ENCODE measurements at places on chromosomes 2 and 18. TPM values are rescaled to one million over a fixed set of nuclear protein-coding genes. Genes with fewer than 3 reads are reported as not detected.

Gene GKN1
- total RNA-seq, result not detected

Gene C2orf92
- total RNA-seq, result 2.3 TPM

Gene CHAC2
- total RNA-seq, result 6.0 TPM

Gene CPLX4
- not detected for total RNA-seq

Gene TRABD2A
- 0.62 TPM for total RNA-seq

DNA sequence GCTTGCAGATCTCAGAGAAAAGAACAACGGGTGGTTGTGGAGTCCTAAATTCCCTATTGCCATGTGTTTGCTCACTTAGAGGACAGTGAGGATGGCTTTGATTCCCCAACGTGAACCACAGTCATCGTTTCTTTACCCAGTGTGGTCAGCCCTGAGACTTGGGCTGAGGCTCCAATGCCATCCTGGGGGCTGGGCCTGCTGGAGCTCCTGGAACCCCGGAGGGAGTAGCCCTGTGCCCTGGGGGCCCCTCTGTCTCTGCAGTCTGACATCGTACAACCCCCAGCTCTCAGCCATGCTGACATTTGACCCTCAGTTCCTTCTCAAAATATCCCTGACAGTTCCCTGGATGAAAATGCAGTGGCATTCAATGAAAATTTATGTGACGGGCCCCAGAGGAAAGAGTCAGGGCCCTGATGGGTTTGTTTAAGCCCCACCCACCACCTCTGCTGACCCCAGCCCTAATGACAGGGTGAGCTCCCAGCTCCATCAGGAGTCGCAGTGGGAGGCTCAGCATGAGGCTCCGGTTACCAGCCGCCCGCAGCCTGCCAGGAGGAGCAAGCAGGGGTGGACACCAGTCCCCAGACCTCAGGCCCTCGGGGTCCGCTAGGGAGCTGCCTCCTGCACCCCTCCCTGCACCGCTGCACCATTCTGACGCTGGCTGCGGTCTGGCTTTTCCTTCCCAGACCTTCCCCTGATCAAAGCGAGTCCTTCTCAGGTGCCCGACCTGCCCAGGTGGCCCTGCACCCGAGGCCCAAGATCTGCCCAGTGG lies 120.9 kb downstream of the TWIST2 start:
- DNase-seq, result no peak

DNA sequence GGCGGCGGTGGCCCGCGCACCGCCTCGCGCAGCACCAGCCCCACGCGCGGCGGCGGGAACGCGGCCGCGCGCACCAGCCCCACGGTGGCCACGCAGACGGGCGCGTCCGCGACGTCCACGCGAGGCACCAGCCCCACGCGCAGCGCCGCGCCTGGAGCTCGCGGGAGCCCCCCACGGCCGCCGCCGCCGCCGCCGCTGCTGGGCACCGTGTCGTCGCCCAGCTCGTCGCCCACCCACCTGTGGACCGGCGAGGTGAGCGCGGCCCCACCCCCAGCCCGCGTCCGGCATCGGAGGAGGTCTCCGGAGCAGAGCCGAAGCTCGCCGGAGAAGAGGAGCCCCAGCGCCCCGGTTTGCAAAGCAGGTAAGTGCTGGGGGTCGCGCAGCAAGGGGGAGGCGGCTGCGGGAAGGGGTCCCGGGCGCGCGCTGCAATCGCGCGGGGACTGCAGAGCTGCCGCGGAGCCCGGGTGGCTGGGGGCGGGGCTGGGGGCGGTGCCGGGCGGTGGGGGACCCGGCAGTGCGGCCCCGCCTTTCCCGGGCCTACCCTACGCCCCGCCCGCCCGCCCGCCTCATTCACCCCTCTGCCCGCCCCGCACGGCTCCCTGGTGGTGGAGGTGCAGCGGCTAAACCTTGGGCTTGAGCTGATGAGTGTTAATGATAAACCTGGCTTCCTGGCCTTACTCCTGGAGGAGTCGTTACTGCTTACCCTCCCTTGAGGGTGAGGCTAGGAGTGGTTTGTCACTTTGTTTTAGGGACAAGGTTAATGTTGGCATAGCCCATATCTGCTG lies 851 bp downstream of the FAM117B start:
- DNase-seq, result peak; percentile 88

DNA sequence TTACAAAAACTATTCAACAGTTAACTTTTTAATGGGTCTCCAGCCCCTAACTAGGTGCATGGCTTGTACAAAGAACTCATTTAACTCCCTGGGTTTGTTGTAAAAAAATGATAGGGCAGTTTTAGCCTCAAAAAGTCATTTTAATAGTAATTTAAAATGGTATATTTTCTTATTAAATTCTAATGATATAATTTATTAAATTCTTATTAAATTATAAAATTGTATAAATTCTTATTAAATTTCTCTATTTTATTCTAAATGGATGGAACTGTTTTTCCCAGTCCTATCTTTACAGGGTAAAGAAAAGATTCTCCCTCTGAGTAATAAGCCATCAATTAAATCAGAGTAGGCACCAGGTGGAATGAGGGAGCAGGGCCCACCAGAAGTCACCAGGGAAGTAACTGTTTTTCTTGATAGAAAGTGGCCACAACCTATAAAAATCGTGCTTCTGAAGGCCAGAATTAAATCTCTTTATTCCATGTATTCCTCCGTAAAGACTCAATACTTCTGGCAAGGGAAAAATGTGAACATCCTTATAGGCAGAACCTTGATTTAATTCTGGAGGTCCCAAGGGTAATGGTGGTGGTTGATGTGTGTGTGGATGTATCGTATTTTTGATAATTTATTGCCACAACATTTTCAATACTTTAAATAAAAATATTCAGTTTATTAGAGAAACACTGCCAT lies 814 bp downstream of the FKBP7 start:
- no peak for DNase-seq

DNA sequence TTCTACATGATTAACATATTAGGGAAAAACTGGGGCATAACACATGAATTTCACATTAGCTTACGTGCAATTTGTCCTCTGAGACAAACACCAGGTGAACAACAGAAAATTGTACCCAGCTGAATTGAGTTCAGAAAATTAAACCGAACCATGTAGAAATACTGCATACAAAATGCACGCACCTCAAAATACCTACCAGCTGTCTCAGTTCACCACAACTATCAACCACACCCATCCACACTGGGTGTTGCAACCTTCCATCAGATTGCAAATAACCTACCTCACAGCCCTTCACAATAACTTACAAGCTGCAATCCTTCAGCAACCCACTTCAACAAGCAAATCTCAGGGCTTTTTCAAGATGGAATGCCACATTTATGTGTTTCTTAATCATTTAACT lies 55.9 kb downstream of the UNC50 start:
- no peak for DNase-seq

GRCh38 chr2:191382801-191383200 lies 137.6 kb downstream of the MYO1B start:
- DNase-seq, result no peak

DNA sequence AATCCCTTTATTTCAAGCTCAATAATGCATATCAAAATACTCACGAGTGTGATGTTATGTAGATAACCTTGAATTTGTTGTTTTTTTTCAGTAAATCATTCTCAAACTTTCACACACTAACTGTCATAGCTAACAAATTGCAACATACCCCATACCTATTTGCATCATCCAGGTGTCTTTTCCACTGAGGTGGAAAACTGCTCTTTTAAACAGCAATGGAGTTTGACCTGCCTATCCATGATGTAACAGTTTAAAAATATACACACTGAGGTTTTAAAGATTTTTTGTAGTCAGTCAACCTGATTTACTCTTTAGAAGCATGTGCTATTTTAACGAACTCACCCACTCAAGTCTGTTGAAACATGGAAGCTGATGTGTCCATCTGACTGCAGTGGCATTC lies 298.7 kb downstream of the RND3 start:
- no peak for DNase-seq

GRCh38 chr2:70685771-70686171 lies 82.2 kb downstream of the ADD2 start:
- no peak for DNase-seq

DNA sequence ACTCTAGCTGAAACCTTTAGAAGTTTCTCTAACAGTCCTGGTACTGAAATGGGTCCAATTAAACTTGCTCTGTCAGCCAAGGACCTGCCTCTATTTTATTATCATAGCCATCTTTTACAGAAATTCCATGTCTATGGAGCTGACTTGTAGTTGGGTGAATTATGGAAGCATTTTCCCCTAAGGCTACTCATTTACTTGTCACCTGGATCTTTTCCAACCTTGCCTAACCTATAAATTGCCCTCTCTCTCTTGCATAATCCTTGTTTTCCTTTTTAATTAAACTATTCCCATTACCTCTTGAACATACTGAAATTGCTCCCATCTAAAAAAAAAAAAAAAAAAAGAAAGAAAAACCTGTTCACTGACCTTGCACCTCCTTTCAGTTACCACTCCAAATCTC lies 74.6 kb upstream of the DOK6 start:
- no peak for DNase-seq

DNA sequence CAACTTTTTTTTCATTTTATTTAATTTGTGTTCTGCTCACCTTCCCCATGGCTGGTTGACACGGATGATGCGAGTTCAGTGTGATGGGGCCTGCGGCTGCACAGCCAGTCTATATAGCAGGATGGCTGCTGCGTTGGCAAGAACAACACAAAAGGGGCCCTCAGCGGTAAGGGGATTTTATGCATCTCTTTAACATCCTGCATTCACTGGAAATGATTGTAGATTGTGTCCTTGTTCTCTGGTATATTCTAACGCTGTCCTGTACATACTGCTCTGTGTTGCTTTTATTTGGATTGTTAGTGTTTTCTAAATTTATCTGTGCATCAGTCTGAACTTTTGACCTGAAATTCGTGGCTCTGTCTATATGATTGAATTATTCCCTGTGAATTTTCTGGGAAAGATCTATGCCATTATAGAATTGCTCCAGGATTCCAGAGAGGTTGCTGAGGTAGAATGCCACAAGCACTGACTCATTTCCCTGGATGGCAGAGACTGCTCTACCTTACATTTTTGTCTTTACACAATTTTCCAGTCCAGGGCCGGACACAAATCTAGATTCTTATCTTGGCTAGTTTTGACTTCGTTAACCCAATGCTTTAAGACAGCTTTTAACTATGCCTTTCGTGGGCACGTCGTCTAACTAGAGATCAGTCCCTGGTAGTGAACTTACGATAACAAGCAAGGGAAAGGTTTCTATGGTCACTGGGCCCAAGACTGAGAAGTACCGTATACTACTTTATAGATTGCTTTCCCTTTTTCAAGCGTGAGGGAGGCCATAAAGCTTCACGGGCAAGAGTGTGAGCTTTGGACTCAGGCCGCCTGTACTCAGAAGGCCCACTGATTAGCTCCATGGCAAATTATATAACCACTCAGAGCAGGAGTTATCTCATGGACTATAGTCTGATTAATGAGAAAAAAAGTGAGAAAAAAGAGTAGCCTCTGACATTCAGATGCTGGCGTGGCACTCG lies at the start of gene CRYGC:
TSS of gene CRYGC (minus strand) at position 85 of the 968 bp plus-strand sequence. CDS start at position 49, 36 bp downstream.
- DNase-seq, result no peak

- DNase-seq, result no peak
These were observed 19.9 kb upstream of the FAM98A start for GRCh38 chr2:33619028-33619427.

GRCh38 chr18:24265502-24266064 lies 126.7 kb downstream of the CABYR start:
- no peak for DNase-seq

DNA sequence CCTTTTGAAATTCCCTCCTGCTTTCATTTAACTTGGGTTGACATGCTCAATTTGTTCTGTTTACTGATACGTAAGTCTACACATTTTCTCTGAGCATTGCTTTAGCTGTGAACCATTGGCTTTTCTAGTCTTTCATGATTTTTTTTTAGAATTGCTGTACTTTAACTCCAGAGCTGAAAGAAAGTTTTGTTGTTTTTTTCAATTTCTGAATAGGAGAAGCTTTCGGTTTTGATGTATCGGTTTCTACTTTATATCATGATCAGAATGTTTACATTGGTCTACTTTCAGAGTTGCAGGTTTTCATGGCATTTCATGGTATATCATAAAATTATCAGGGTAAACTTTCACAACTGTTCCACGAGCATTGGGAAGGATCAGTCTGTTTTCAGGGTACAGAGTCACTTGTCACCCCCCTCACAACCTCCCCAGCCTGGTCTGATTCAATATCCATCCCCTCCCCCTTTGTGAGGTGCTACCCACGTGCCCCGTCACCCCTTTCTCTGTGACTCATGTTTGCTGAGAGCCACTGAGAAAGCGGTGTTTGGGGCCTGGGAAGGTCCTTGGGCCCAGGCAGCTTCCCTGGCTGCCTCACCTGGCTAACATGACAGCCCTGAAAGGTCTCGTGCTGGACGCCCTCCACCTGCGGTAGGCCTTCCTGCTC lies 7.0 kb downstream of the ASTL start:
- no peak for DNase-seq

GRCh38 chr2:191631754-191632153 lies 46.2 kb upstream of the NABP1 start:
- DNase-seq, result peak; percentile 52
